ENCODE measurements at places on chromosomes 16 and 17.

- DNase-seq = no peak
These were observed 10.9 kb downstream of the KRT37 start for GRCh38 chr17:41413353-41413957.

DNA sequence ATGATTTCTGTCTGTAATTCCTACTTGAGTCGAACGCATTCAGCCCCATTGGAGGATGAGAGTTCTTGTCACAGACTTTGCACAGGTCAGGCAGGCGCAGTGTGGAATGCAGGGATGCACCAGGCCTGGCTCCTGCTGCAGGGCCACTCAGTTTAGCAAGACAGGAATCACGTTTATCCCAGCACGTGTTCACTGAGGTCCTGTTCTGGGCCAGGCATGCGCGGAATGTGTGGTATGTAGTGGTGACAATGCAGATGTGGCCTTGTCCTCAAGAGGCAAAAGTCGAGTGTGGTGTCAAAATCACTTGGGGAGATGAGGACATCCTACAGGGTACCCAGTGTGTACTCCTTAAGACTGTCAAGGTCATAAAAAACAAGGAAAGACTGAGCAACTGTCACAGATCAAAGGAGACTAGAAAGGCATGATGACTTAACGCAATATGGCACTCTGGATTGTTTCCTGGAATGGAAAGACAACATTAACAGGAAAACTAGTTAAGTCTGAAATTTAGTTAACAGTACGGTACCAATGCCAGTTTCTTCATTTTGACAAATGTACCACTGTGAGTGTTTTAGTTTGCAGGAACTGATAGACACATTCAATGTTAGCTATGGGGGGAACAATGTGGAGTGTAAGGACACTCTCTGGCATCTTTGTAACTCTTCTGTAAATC lies 121.5 kb upstream of the ADAMTS18 start:
- no peak for DNase-seq

DNA sequence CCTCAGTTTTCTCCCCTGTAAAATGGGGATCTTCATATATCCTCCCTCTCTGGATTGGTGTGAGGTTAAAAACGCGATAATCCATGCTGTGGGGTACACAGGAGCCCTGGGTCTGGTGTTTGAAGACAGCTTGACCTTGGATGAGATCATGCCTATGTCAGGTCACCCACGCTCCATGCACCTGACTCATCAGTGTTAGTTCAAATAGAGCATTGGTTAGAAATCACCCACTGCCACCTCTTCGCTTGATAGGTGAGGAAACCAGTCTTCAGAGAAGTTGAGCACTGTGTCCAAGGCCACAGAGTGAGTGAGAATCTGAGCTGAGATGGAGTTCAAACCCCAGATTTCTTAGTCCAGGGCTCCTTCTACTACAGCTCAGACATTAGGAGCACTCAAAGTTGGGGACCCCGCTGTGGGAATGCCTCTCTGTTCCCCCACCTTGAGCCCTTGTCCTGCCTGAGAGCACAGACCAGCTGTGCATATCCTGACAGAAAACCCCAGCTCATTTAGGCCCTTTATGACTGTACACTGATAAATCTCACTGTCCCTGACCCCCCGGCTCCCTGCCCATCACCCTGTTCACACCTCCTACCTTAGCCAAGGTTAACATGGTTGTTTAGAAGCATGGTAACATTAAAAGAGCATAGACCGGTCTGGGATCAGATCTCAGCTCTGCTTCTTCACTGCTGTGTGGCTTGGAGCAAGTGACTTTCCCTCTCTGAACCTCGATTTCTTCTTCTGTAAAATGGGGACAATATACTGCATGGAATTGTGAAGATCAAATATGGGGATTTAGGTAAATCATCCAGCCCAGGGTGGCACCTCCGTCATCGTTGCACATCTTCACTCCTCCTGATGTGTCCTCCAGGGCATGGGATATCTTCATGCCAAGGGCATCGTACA lies 22.4 kb upstream of the LGALS9 start:
- DNase-seq = no peak

- DNase-seq = no peak
These were observed 39.0 kb downstream of the ZNF423 start for GRCh38 chr16:49816875-49817274.

- DNase-seq = no peak
These were observed 112.0 kb upstream of the CREBBP start for GRCh38 chr16:3992297-3993051.

DNA sequence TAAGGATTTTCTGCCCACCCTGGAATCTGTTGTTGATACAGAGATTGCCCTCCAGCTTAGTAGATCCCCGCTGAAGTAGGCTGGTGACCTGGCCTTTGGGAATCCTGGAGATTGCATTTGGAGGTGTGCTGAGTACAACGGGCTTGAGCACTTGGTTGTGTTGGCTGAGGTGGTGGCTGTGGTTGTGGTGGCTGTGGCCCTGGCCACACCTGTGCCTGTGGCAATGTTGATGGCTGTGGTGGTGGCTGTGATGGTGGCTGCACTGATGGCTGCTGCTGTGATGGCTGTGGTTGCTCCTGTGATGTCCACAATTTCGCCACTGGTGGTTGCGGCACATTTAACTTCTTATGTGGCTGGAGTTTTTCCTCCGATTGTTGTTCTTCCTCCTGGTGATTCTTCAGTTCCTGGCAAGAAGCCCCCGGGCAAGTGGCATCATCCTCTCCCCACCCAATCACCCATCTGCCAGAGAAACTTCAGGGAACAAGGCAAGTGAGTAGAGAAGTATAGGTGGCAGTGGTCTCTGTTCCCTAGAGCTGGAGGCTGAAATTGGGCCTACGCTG lies 4.2 kb downstream of the CCDC200 start:
- DNase-seq = no peak

DNA sequence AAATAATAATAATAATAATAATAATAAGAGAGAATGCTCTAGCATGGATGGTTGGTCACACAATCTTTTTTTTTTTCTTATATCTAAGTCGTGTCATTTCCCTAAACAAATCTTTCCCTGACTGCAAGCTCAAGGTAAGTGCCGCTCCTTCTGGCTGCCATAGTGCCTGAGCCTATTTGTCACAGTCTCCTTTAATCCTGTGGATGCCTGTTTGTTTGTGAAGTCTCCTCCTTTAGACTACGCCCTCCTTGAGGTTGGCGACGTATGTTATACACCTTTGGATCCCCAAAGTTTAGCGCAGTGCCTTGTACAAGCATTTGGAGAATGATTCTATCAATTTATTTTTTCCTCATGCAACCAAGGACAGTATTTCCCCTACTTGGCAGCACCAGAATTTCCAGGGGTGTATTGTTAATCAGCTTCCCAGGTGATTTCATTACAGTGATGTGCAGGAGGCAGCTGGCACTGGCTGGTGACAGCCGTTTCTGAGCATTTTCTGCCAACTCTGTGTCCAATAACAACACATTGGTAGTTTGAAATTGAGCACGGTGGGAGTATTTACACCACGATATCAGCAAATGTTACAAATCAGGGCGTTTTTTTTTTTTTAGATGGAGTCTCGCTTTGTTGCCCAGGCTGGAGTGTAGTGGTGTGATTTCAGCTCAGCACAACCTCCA lies 26.6 kb downstream of the TMEM238L start:
- no peak for DNase-seq

- DNase-seq = no peak
These were observed 79.5 kb upstream of the DHX40 start for GRCh38 chr17:59485946-59486345.

GRCh38 chr16:60279061-60279665 lies 1545.0 kb upstream of the GOT2 start:
- DNase-seq = no peak

- no peak for DNase-seq
These were observed at the start of gene ELMO3 for GRCh38 chr16:67199011-67199807. TSS of gene ELMO3 (plus strand) at chr16:67199131. CDS start at chr16:67199327, 196 bp downstream.

GRCh38 chr17:77505181-77505639 lies 364.4 kb downstream of the SEC14L1 start:
- DNase-seq = no peak

GRCh38 chr17:37086948-37087347 lies 138.2 kb downstream of the AATF start:
- no peak for DNase-seq

GRCh38 chr17:35726953-35727460 lies 4.4 kb upstream of the RASL10B start:
- no peak for DNase-seq

- DNase-seq = no peak
These were observed 75.8 kb downstream of the MRC2 start for GRCh38 chr17:62703261-62703775.

- no peak for DNase-seq
These were observed 20.9 kb upstream of the TIMP2 start for GRCh38 chr17:78946131-78946530.

DNA sequence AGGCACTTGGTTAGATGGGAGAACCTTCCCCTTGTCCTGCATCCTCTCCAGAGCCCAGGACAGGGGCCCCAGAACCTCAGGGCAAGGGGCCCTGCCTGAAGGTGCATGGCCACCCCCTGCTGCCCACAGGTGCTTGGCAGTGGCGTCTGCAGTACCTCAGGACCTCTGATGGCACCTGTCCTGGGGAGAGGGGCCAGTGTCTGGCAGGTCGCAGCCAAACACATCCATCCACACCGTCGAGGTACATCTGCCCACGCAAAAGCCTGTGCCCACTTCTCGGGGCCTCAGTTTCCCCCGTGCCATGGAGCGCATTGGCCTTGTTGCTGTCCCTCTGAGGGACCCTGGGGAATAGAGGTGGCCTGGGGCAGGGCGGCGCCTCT lies 9.3 kb downstream of the MAP2K3 start:
- DNase-seq = no peak

GRCh38 chr17:43442711-43443110 lies 41.1 kb upstream of the DHX8 start:
- no peak for DNase-seq

GRCh38 chr16:3625911-3626732 lies 14.7 kb upstream of the SLX4 start:
- DNase-seq = no peak

DNA sequence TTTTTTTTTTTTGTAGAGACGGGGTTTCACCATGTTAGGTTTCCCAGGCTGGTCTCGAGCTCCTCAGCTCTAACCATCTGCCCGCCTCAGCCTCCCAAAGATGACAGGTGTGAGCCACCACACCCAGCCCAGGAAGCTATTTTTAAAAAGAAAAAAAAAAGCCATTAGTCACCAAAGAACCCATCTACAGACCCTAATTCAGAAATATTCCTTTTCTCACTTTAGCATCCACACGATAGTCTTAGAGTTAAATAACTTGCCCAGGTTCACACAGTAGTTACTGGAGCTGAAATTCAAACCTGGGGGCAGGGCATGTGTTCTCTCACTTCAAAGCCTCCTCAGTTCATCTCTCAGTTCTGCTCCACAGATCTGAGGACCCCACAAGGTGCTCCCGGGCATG lies 70.3 kb upstream of the NOL11 start:
- no peak for DNase-seq

GRCh38 chr17:3870871-3871306 lies 22.0 kb downstream of the CAMKK1 start:
- DNase-seq = no peak

DNA sequence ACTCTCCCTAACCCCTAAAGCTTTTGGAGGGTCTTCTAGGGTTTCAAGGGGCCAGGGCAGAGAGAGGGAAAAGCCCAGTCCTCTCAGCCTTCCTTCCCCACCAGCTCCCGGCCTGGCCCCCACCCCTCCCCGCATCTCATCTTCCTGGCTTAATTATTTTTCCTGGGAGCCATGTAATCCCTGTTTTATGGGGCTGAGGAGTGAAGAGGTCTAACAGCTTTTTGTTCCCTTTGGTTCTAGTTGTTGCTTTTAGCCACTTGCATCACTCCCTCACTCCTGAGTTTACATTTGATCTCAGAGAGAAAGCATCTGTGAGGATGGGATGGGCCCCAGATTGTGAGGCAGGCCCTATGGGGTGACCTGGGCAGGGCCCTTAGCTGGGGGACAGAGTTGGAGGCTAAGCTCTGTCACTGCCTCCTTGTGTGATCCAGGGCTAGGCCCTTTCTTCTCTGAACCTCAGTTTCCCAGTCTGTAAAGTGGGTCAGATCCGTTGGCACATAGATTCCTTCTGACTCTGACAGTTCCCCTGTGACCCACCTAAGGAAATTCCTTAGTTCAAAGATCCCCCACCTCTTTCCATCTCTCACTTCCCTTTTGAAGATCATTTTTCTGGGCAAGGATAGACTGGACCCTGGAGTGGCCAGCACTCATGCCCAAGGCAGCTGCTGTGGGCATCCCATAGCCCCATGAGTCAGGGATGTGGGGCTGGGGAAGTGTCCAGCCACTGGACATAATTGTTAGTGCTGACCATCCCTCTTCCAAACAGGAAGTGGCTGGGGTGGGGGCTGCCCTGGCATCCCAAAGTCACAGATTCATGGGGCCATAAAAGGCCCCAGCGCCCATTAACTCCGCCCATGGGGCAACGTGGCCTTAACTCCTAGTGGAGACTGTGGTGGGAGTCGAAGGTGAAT lies 20.1 kb downstream of the UNC119 start:
- no peak for DNase-seq

GRCh38 chr16:1784977-1785845 lies 2.5 kb downstream of the NUBP2 start:
- DNase-seq = no peak

GRCh38 chr17:76530095-76530723 lies 7.3 kb downstream of the CYGB start:
- DNase-seq = no peak

GRCh38 chr17:72472106-72472505 lies 351.3 kb downstream of the SOX9 start:
- no peak for DNase-seq

DNA sequence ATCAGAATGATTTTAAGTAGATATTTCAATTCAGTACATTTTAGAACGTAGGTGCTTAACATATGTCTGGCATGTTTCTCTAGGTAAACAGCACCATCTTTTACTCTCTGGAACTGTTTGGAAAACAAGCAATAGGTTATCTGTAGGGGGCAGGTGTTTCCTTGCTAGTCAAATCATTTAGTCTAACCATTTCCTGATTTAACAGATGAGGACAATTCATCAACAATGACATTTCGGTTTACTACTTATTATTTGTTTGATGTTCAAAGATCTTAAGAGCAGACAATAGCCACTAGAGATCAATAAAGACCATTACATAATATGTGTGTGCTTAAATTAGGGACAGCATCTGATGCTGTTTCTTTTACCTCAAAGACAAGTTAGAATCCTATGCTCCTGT lies 173.1 kb downstream of the CEP112 start:
- no peak for DNase-seq

- DNase-seq = no peak
These were observed 63.3 kb upstream of the TMC5 start for GRCh38 chr16:19354371-19354770.

- peak; percentile 73 for DNase-seq
These were observed 14.5 kb upstream of the VWA3A start for GRCh38 chr16:22077700-22078313.

GRCh38 chr16:66370786-66371684 lies 4.5 kb downstream of the CDH5 start:
- no peak for DNase-seq

- DNase-seq = no peak
These were observed 4.3 kb upstream of the STAT5A start for GRCh38 chr17:42284024-42284369.
